ENCODE measurements at places on chromosomes 1 and 21.

DNA sequence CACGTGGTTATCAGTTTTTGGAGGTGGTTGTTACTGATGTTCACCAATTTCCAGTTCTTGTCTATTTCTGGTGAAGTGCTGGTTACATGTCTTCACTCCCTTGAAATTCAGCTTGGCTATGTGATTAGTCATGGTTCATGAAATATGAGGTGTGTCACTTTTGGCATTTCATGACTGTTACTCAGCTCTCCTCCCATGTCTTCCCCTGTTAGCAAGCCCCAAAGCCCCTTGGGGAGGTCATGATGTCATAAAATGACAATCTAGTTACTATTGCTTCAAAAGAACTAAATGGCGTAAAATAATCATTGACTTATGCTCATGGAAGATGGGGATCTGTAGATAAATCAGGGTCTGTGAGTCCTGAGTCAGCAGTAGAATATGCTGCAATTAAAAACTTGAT is 425.1 kb downstream of the SETD4 start:
- peak; percentile 71 for ATAC-seq

DNA sequence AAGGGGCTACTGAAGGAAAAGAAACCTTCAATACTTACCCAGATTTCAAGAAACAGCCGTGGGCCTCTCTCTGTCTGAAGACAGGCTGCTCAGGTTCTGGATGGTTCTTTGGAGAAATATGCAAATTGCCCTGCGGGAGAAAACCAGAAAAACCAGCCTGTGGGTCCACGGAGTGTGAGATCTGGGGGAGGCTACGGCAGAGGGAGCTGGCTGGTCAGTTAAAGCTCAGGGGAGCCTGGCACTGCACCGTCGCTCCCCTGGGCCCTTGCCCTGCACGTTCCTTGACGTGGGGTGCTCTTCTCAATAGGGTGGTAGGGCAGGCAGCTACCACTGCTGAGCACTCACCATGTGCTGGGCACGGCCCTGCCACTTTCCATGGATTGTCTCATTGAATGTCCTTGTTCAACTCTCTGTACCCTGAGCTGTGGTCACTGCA is 12.7 kb downstream of the TMCO4 start:
- no peak for ATAC-seq

DNA sequence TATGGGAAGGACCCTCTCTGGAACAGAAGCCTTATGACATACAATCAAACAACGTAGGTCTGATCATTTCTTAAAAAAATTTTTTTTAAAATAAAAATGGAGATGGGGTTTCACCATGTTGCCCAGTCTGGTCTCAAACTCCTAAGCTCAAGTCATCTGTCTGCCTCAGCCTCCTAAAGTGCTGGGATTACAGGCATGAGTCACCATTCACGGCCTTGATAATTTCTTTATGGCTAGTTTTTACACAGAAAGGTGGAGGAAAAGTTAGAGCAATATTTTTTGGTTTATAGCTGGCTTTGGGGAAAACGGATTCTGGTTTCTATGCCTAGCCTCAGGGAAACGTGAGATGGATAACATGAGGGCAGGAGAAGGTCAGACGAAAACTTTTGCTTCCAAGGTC is 70.0 kb upstream of the B3GALT5 start:
- ATAC-seq, result no peak

DNA sequence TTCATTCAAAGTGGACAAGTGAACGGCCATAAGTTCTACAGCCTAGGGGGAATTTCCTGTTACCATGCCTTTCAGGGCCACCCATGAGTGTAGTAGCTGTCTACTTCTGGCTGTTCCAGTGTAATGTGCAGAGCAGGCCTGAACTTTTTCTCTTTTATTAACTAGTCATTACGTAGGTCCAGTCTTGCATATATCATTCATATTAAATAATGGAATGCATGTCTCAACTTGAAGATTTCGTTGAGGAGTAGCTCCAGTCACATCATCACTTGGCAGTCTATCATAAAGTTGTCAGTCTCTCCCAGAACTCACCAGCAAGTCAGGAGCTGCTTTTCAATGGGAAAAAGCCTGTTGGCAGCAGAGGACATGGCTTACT is 12.0 kb upstream of the GIPC2 start:
- no peak for ATAC-seq

GRCh38 chr1:111399792-111400610 is 27.5 kb downstream of the OVGP1 start:
- ATAC-seq, result peak; percentile 57

DNA sequence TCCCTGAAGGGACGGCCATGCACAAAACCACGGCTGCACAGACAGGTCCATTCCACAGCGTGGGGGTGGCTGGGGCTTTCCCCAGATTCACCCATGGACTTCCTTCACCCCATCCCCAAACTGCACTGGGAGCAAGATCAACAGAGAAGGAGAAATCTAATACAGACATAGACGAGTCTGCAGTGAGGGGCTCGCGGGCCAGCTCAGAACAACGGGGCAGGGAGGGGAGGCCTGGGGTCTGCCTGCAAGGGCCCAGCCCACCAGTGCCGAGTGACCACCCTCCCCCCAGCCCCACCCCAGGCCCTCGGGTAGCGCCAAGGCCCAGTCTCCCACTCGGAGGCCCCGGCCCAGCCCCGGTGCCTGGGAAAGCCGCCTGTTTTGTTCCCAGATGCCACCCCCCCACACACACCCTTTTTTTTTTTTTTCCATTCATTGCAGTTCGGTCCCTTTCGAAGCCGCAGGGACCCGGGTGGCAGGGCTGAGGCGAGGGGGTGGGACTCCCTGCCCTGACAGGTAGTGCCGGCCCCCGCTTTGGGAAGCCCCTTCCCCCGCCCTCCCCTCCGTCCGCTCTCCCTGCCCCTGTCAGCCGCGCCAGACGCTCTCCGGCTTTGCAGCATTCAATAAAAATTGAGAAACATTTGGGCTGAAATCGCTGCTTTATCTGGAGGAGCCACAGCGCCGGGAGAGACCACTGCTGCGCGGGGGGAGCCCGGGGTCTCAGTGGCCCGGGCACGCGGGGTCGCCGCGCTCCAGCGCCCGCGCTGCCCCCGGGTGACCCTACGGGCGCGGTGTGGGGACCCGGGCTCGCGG is 543 bp upstream of the EPHB2 start:
- ATAC-seq, result peak; percentile 58

DNA sequence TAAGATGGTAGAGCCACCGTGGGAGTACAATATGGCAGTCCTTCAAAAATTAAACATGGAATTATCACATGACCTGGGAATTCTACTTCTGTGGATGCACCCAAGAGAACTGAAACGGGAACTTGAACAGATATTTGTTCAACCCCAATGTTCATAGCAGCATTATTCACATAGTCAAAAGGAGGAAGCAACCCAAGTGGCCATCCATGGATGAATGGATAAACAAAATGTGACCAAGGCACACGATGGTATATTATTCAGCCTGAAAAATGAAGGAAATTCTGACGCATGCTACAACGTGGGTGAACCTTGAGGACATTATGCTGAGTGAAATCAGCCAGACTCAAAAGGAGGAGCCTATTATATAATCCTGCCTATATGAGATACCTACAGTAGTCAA is 22.8 kb upstream of the LAPTM5 start:
- no peak for ATAC-seq

DNA sequence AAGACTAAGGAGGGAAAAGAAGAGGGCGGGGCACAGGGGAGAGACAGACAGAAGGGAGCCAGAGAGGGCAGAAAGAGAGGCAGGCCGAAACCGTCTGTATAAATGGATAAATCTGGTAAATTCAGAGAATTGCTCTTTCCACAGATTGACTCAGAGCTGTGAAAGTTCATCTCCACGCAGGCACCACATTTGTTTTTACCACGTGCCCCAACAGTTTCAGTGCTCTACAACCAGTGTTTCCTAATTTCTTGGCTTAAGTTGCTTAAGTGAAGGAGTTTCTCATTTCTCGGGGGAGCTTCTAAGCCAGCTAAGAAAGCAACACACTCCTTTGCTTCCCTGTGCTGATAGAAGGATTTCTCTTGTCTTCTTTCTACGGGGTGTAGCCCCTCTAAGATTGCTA is 87.1 kb downstream of the ENAH start:
- ATAC-seq, result no peak

- ATAC-seq, result no peak
Measured at GRCh38 chr21:16740511-16740910, 772.3 kb upstream of the CXADR start.

GRCh38 chr1:110689868-110690267 is 15.1 kb upstream of the KCNA3 start:
- no peak for ATAC-seq

- peak; percentile 65 for ATAC-seq
Measured at GRCh38 chr1:113073479-113073950, 517 bp downstream of the LRIG2 start.

- no peak for ATAC-seq
Measured at GRCh38 chr1:201317551-201317950, 34.2 kb downstream of the PKP1 start.

- 0 out of 3 replicates have a peak, but pooled peaks have one; percentile 9 for ATAC-seq
Measured at GRCh38 chr1:19661721-19662228, 2.9 kb upstream of the HTR6 start.

DNA sequence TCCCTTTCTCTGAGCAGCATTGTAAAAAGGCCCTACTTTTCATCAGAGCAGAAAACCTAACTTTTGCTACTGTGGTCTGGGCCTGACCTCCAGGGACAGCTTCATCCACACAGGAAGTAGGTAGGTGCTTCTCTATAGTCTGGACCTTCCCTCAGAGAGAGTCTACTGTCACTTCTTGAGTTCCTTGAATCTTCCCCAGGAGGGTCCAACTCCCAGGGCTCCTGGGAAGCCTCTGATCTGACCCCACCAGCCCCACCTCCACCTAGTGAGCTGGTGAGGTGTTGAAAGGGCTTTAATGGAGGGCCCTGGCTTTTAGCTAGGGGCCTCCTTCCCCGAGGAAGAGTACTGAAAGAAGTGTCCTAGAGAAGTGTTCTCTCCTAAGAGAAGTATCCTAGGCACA is 2.7 kb upstream of the VANGL2 start:
- ATAC-seq, result no peak

DNA sequence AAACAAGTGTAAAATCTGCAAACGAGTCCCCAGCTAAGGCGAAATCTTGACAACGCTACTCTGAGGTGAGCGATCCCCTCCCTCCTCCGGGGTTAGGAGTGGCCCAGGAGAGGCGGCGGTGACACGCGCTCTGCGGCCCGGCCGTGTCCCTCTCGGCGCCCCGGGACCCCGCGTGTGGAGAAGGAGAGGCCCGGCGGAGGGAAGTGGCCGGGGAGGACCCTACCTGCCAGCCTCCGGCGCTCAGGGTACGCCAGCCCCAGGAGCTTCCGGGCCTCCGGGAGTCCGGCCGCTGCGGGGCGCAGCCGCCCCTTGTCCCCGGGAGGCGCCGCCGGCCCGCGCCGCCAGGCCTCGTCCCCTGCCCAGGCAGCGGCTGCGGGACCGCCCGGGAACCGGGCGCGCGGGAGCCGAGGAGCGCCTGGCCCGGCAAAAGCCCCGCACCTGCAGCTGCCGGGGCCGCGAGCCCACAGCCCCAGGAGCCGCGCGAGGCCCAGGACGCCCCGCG is 543 bp downstream of the ABCB10 start:
- peak; percentile 12 for ATAC-seq

All from SK-N-SH treated with all-trans-retinoic acid at 6 μM for 48 hours (cell line).